ENCODE measurements at places on chromosomes 4 and X.

- no peak for DNase-seq
Observed at GRCh38 chr4:164378361-164378760, 375.6 kb upstream of the SMIM31 start.

- DNase-seq = no peak
Observed at GRCh38 chrX:129188231-129188630, 335.1 kb downstream of the SMARCA1 start.

DNA sequence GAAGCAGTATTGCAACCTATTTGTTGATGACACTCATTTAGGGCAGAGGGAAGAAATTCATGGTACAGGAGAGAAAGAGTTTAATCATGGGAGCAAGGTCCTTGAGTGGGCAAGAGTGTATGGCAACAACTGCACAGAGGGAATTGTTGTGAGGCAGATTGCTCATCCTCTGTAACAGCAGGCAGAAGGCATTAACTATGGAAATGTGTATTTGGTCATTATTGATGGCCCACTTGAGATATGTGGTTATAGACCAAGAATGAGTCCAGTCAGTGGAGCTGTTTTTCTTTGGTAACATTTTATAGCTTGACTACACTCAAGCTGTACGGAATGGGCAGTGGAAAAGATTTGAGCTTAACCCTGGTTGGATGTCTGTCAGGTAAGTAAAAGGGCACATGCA, 15.9 kb downstream of the PLRG1 start:
- DNase-seq = no peak

GRCh38 chr4:78612398-78613178, 61.0 kb downstream of the ANXA3 start:
- DNase-seq = peak; percentile 57

- no peak for DNase-seq
Observed at GRCh38 chr4:114093221-114093715, 113.8 kb upstream of the ARSJ start.

DNA sequence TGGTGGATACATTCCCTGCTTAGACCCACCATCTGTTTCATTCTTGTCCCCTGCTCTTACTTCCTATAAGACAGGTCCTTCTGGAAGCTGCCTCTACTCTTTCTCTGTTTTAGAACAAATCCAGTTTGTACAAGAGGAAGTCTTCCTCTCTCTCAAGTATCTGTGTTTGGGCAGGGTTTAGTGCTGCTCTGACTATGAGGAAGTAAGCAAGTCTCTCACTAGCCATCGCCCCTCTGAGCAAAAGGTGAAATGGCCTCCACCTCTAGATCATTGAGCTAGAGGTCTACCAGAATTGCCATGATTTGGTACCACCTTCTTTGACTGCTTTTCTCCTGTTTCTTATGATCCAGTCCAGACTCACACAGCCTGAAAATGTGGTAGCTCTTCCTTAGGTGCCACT, 8.4 kb downstream of the BTK start:
- no peak for DNase-seq

GRCh38 chr4:37383579-37384229, 139.2 kb downstream of the NWD2 start:
- DNase-seq = peak; percentile 40

DNA sequence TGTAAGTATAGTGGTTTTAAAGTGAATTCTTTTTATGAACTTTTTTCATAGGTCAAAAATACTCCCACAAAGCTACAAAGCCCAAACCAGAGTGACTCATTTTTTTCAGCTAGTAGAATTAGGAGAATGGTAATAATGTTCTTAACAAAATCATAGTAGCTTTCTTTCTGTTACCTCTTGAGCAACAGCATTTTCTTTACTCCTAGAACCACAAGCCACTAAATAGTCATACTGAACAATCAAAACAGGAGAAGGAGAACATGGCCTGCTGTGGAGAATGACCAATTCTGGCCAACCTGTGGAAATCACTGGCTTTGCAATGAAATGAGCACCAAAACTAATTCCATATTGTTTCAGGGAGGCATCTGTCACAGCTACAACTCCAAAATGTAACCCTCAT, 112.9 kb downstream of the AMMECR1 start:
- DNase-seq = peak; percentile 26

- peak; percentile 49 for DNase-seq
Observed at GRCh38 chr4:138051157-138051556, 191.0 kb downstream of the SLC7A11 start.

DNA sequence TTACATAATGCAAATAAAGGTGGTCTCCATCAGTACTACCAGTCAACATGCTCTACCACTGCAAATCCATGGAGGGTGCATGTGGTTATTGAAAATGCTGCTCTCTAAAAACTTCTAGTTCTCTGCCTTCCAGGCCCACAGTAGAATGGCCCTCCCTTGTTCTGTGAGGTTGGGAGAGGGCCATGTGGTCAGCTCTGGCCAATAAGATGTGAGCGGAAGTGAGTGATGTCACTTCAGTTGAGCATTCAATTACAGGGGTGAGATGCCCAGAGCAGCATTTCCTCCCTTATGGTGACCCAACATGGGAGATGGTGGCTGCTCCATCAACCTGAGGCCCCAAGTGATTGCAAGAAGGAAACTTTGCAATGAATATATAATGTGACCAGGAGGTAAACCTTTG, 148.8 kb downstream of the CPEB2 start:
- no peak for DNase-seq

GRCh38 chr4:8516996-8517550, 63.1 kb upstream of the GPR78 start:
- peak; percentile 51 for DNase-seq

- DNase-seq = peak; percentile 6
Observed at GRCh38 chr4:80434238-80434637, 98.7 kb downstream of the CFAP299 start.

DNA sequence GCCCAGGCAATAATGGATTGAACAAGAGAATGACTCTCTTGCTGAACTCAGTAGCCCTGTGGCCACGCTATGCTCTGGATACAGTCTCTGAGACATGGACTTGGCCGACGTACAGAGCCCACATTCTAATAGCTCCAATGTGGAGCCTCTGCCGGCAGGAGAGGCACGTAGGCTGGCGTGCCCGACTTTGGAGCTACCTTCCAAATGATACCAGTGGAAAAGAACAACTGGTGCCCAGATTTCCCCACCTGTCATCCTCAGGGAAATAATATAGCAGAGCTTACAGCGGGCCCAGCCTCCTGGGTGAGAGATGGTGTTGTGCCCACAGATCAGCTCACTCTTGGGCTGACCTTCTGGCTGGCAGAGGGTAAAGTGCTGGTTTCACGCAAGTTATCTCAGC, 10.6 kb downstream of the NDP start:
- DNase-seq = no peak

- no peak for DNase-seq
Observed at GRCh38 chrX:7027071-7027470, 120.4 kb upstream of the STS start.

- no peak for DNase-seq
Observed at GRCh38 chr4:152200511-152201333, 335.2 kb downstream of the FBXW7 start.

DNA sequence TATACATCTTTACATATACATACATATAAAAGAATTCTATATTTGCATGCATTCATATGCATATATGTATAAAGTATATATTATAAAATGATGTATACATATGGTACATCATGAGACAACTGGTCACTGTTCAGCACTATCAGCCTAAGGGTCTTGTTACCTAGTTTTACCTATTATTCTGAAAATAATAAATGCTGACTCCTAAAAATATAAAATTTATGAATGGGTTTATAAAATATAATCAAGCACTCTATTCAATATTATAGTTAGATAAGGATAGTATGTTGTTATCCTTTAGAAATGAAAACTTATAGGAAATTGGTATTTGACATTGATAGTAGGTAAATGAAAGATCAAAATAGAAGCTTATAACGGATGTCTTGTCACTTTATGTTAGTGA, 324.2 kb downstream of the GBA3 start:
- DNase-seq = no peak

GRCh38 chrX:155127465-155127864, 56.2 kb downstream of the BRCC3 start:
- no peak for DNase-seq

GRCh38 chr4:148141501-148141900, 300.7 kb downstream of the NR3C2 start:
- DNase-seq = no peak

- DNase-seq = no peak
Observed at GRCh38 chr4:47145630-47146029, 114.3 kb downstream of the GABRB1 start.

DNA sequence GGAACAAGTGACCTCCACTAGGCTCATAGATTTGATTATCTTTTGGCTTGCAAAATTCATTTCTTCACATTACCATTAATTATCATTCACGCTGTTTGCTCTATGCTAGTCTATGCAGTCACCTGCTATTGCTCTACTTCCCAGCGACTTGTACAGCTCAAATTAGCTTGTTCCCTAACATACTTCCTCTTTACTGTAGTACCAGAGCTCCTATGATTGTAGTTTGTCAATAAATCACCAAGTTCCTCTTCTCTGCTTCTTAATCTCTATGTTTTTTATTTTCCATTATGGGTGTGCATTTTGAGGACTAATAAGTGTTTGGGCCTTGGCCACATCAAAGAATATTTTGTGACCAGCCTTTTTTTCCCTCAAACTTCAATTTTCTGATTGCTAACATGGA, 6.2 kb upstream of the GSPT2 start:
- DNase-seq = no peak
